ENCODE measurements at places on chromosomes 5 and 9.

GRCh38 chr9:18327121-18327520, 146.8 kb upstream of the ADAMTSL1 start:
- DNase-seq, result no peak

DNA sequence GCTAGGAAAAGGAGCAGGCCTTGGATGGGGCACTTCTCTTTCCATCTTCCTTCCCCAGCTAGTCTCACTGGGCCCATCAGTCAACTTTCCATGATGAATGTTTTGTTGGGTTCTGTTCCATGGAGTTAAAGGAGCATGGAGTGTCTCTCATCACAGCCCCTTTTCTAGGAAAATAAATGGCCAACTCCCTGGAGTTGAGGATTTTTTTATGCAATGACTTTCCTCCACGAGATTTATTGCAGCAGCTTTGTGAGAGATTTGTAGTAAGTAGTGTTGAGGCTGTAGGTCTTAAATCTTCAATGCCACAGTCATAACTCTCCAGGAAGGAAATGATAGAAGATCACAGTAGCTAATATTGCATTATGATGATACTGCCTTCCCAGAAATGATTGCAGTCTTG, 45.6 kb upstream of the SLC44A1 start:
- DNase-seq, result no peak

DNA sequence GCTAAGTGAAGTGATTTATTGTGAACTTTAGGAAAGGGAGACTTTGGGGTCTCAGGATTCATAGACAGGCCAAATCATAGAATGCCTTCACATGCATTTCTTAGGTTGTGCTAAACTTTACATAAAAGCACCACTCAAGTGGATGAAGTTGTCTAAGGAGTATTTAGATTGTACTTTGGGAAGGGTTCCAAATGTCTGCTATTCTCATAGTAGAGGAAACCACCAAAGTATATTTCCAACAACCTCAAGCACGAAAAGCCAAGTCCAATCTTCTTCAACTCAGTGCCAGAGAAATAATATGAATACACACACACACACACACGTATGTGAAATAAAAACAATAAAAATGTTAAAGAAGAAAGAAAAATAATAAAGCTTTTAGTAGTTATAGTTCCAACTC, 41.8 kb downstream of the ENC1 start:
- DNase-seq, result no peak

DNA sequence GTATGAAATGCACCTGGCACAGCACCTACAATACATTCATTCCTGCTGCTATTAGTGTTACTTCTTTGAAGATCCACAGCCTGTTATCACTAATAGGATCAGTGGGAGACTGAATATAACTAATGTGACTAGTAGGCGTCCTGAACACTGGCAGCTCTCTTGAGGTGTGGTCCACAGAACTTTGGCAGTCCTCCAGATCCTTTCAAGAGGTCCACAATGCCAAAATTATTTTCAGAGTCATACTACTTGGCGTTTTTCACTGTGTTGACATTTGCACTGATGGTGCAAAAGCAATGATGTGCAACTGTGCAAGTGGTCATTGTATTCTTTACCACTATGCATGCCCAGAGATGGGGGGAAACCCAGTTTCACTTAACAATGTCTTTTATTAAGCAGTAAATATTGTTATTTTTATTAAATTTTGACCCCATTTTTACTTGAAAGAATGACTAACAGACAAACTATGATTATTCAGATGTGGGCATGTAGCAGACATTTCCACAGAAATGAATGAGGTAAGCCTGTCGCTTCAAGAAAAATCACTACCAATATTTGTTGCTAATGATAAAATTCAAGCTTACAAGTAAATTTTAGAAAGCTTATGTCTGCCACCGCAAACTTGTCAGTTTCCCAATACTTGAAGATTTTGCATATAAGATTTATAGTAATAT, 48.9 kb downstream of the ADRB2 start:
- no peak for DNase-seq

- no peak for DNase-seq
Observed at GRCh38 chr5:56191656-56192055, 41.5 kb downstream of the ANKRD55 start.

DNA sequence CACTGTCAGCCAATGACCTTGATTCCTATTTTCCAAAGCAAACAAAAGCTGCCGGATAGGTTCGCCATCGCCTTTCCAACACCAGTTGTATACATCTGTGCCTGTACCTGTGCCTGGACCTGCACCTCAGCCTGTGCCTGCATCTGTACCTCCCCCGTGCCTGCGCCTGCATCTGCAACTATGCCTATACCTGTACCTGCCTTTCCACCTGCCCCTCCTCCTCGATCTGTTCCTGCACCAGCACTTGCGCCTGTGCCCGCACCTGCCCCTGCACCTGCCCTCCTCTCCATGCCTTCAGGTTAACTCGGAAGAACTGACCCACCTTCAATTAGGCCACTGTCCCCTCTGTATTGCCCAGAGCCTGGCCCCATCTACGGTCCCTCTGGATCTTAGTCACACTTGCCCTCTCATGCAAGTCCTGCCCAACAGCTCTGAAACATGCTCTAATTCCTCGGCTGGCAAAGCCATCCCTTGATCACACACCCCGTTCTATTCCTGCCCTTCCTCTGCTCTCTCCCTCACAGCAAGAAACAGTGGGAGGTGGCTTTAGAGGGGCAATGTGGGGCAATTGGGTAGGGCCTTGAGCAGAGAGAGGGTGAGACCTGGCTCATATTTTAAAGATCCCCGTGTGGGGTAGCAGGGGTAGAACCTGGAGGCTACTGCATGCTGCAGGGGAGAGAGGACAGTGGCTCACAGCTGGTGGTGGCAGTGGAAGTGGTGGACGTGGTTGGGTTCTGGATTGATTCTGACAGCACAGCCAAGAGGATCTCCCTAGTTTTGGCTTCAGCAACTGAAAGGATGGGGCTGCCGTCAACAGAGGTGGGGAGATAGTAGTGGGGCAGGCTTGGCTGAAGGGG, 59.6 kb upstream of the PHYKPL start:
- no peak for DNase-seq

DNA sequence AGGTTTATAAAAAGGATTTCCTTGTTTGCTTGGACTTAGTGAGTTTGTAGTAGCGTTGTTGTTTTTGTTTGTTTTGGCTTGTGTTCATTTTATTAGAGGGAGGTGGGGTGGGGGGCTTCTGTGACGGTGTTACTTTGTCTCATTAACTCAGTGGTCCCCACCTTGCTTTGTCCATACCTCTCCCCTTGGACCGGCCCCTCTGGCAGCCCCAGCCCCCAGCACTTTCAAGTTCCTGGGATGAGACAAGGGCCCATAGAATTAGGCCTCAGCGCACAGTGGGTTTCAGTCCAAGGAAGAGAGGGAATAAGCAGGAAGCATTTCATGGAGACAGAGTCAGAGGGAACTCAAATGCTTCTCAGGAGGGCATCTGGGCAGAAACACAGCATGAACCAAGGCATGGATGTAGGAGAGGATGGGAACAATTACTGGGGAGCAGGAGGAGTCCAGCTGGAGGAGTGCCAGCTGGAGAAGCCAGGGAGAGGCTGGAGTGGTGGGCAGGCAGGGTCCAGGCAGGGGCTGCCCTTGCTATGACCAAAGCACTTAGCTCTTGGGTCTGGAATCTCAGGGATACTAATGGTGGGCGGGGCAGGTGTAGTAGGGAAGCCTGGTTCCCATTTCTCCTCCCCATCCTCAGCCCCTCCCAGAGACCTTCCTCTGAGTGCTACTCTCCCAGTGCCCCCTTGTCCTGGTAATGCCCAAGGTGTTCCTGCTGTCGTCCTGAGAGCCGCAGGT, 23.5 kb upstream of the ENHO start:
- no peak for DNase-seq

DNA sequence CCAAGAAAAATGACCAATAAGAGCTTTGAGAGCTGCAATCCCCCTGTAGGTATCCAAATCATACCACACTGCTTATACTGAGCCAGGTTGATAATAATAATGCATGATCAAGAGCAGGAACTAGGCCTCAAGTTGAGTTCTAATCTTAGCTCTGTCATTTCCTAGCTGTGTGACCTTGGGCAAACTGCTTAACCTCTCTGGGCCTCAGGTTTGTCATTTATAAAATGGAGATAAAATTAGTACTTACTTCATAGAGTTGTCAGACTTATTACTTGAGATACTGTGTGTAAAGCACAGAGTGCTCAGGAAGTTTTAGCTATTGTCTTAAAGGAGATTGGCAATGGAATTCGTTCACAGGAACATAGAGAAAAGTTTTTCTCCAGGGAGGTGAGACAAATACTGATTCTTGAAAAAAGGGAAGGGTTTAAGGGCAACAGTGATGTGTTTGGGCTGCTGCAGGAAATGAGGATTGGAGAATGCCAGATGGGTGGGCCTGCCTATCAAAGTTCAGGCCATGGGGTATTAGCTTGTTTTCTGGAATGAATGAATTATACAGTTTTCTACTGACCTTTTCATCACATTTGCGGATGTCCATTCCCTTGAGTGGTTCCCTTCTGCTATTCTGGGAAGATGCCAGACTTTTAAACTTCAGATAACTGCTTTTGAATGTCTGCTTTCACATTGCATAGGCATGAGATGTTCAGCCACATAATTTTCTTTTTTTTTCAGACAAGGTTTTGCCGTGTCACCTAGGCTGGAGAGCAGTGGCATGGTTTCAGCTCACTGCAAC, 10.2 kb upstream of the ATP6V0E1 start:
- no peak for DNase-seq

- no peak for DNase-seq
Observed at GRCh38 chr9:19411316-19411715, 2.5 kb downstream of the ACER2 start.

- DNase-seq, result no peak
Observed at GRCh38 chr9:112670991-112671625, 46.8 kb downstream of the INIP start.

- DNase-seq, result no peak
Observed at GRCh38 chr5:54725391-54726280, 208.1 kb downstream of the SNX18 start.

Data from esophagus squamous epithelium (tissue), 5 donors.